ENCODE measurements at places on chromosomes 11 and 22.

GRCh38 chr11:13859892-13860291 is 102.6 kb upstream of the SPON1 start:
- no peak for DNase-seq

GRCh38 chr11:62671608-62672389 is at the start of the genes LBHD1 and UQCC3:
LBHD1 (minus strand) TSS chr11:62672267; CDS start chr11:62670031, 2,236 bp downstream.
UQCC3 (plus strand) TSS chr11:62671673; CDS start chr11:62671746, 73 bp downstream.
- DNase-seq: peak; percentile 89

DNA sequence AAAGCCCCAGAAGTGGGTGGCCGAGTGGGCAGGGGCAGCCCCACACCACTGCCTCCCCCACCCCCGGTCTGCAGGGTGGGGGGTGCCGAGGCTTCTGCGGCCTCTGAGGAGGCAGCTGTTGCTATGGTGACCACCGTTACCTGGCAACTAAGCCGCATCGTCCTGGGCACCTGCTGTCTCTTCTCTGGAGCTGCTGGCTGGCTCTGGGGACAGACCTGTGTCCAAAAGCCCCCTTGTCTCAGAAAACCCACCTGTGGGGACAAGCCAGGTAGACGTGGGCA is 79.9 kb upstream of the PRR5 start:
- no peak for DNase-seq

DNA sequence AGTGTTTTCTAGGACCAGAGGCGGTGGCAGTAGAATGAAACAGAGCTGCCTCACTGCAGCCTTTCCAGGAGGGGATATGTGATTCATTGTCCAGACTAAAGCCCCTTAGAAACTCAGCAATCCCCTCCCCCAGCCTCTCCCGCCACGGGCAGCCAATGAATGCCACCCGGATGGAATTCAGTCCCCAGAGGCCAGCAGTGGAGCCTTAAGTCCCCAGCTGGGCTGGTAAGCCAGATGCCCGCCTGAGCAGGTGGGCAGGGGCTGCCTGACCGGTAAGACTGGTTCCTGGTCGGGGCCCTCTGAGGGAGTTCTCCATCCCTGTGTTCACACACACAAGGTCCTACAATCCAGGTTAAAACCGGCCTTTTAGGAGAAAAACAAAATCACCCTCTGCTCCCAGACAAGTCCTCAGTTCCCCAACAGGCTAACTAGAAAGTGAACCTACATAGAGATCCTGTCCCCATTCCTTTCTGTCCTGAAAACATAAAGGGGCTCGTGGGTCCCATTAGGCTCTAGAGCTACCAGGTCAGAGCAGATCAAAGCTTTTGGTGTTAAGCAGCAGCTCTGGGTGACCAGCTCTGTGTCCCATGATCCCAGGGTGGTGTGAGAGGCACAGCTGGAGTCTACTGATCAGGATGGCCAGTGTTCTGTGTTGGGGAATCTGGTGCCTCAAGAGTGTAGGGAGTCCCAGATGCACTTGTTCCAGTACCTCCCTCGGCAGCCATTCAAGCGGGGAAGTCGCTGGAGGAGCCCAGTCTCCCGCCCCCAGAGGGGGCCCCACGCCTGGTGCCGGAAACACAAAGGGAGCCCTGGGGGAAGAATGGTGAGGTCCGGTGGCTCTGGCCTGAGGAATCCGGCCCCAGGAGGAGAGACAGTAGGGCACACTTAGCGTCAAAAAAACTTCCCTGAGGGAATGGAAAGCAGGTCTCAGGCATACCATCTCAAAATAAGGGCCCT is 2.6 kb downstream of the PATZ1 start:
- no peak for DNase-seq

GRCh38 chr11:134752964-134753770 is 341.1 kb upstream of the B3GAT1 start:
- DNase-seq: no peak

DNA sequence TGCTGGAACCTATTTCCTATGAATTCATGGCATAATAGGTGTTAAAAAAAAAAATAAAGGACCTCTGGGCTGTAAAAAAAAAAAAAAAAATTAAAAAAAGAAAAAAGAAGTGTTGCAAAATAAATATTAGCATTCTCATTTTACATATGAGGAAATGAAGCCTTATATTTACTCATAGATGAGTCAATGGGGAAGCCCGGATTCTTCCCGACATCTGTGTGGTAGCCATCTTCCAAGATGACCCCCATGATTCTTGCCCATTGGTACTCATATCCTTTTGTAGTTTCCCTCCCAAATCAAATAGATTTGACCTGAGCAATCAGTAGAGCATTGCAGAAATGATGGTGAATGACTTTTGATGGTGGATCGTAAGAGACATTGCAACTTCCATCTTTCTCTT is 3.0 kb upstream of the SWAP70 start:
- DNase-seq: no peak

- DNase-seq: no peak
These were observed 349.3 kb downstream of the MN1 start for GRCh38 chr22:27452245-27452644.

GRCh38 chr22:40198733-40199132 is 21.0 kb downstream of the TNRC6B start:
- peak; percentile 69 for DNase-seq

- no peak for DNase-seq
These were observed 226.1 kb downstream of the BLID start for GRCh38 chr11:121889931-121890330.

- DNase-seq: no peak
These were observed 11.3 kb upstream of the WBP2NL start for GRCh38 chr22:41987276-41987675.

DNA sequence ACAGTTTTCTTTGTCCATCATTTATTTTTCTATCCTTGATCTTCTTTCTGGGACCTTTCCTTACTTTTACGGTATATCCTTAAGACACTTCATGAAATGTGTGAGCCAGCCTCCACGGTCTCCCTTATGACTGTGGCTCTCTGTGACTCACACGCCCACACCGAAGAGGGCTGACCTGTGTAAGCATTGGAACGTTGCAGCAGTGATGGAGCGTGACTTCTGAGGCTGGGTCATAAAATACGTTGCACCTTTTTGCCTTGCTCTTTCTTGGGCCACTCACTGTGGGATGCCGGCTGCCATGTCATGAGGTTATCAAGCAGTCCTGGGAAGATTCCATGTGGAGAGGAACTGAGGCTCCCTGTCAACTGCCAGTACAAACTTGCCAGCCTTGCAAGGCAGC is 96.3 kb upstream of the RAB1B start:
- no peak for DNase-seq

- DNase-seq: peak; percentile 74
These were observed 479 bp downstream of the RSF1 start for GRCh38 chr11:77819921-77820564.

DNA sequence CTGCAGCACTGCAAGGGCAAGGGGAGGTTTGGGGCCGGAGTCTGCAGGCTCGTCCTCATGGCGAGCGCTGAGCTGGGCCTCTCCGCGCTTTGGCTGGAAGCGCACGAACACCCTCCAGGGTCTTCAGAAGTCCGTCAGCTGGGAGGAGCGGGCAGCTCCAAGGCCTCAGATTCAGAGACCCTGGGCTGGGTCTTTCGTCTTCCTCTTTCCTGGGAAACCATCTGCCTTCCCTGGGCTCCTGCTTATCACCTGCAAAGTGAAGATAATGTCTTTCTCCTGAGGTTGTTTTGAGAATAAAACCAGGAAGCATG is 525.6 kb downstream of the BRD1 start:
- DNase-seq: no peak

DNA sequence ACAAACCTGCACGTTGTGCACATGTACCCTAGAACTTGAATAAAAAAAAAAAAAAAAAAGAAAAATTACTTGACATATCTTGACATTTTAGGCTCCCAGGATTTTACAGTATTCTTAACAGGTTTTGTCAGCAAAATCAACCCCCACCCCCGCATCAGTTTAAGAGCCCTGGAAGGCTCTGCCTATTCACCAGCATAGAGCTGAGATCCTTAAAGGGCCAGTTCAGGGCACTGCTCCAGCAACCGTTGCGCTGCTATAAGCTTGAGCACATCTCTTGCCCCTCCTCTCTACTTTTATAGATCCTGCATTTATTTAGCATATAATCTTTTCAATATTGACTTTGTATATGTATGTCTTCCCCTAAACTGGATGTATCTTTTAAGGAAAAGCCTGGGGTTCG is 697 bp upstream of the PAFAH1B2 start:
- peak; percentile 57 for DNase-seq

GRCh38 chr11:12646478-12646877 is 27.7 kb upstream of the TEAD1 start:
- DNase-seq: no peak

GRCh38 chr11:1943977-1944376 is 3.2 kb upstream of the MRPL23 start:
- no peak for DNase-seq

GRCh38 chr11:134228625-134229024 is 4.2 kb downstream of the VPS26B start:
- no peak for DNase-seq

DNA sequence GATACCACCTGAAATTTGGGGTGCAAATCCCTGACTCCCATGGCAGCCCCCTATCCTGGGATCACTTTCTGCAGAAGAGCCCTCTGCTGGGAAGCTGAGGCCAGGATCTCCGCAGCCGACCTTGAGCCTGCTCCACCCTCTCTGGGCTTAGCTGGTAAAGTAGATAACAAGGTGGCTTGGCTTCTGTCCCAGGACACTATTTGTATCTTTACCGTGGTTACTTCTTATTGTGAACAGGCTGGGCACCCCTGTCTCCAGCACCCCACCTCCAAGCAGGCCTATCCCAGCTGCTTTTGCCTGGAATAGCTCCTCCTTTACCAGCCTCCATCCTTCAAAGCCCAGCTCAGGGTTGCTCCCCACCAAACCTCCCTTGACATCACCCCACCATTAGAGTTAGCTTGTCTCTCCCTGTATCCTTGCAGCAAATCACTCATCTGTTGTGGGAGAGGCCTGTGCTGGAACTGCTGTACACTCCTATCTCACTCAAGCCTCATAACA is 35.2 kb upstream of the P2RY2 start:
- DNase-seq: no peak

- no peak for DNase-seq
These were observed 14.7 kb downstream of the IGLL1 start for GRCh38 chr22:23565305-23565914.

DNA sequence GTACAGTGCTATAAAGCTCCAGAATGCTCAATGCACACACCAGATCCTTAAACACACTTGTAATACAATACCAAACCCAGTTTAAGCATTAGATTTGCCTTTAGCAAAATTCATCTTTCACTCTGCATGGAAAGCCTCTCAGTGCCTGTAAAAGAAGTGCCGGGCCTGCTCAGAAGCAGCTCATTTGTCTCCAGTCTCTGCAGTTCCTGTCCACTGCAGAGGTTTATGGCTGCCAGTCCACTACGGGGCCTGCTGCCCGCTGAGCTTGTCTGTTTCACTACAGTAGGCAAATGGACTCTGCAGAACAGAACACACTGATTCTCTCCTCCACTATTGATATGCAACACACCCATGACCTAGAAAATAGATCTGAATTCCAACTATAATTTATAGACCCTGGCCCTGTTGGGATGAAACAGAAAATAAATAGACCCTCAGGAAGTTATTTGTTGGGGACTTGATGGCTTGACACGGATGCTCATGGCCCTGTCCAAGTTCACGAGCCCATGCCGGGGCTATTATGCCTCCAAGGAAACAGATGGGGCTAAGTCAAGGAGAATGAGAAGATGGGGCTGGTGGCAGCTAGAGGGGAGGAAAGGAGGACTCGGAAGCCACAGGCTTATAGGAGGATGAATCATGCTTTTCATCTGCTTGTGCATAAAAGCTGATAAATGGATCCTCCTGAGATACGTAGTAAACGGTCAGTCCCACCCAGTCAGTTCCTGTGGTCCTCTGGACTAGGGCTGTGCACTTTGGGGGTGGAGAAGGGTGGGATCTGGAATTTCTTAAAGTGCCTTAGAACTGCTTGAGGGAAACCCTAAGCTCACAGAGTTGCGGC is 416.8 kb upstream of the TENM4 start:
- no peak for DNase-seq

DNA sequence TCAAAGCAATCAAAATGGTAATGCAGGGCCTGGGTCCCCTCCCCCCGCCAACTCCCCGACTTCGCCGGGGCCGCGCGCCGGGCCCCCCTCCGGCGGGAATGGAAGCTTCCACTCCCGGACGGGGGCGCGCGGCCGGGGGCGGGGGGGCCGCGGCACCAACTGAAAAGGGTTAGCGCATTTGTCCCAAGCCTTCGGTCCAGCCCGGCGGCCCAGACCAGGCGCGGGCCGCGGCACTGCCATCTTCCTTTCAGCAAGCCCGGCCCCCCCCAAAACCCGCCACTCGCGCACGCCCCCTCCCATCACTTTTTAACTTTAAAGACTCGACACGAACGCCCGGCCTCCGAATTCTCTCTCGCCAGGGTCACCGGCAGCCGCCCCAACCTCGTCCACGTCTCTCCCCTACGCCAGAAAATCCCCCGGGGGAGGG is 2.8 kb downstream of the PHF21B start:
- no peak for DNase-seq

DNA sequence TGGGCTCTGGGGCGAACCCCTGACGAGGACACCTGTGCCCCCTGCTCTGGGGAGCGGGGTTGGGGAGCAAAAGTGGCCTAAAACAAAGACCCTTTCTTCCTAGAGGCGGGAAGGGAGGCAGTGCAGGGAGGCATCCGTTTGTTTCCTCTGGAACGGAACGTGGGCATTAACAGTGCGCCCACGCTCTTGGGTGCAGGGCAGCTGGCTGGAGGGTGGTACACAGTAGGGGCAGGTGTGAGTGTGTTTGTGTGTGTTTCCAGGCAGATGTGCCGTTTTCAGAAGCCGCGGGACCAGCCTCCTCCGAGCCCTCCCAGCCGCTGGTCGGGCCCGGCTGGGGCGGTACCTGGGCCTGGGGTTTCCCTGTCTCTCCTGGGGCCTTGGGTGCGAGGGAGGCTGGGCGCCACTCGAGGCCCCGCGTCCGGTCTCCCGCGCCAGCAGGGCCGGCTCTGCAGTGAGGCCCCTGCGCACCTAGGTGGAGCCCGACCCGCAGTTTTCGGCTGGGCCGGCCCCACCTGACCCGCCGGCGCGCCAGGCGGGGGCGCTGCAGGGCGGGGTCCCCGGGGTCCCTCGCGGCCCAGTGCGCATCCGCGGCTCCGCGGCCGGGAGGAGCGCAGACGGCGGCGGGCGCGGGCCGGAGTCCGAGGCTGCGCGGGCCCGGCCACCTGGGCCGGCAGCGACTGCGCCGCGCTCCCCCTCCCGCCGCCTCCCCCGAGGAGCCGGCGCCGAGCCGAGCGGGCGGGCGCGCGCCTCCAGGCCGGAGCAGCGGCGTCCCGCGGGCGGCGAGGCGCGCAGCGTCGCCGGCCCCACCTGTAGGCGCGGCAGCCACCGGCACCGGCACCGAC is 1252.7 kb downstream of the BRD1 start:
- DNase-seq: peak; percentile 70

DNA sequence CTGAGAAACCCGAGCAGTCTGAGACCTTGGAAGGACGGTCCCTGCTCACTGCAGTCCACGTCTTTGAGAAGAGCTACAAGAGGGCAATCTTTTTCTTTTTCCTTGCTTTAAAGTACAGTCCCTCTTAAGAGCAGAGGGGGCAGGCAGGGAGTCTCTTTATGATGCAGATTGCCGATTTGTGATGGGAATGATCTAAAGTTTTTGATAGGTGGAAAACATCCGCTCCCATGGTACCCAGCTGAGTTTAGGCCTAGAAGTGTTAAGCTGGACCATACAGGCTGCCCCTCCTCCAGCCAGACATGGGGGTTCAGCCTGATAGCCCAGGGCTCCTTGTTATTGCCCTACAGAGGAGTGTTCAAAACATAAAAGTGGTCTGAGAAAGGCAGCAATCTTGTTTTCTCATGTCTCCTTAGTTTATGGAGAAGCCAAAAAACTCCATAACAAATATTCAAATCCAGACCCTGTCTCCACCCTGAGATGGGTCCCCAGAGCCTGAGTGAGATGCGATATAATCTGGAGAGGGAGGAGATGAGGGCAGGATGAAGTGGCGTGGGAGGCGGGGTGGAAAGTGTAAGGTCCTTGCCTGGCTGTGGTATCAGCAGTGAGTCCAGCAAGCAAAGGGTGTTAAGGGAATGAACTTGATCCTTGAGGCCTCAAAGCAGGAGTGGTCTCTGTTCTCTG is 135.1 kb downstream of the FDX1 start:
- no peak for DNase-seq
